ENCODE measurements at places on chromosomes 3 and 15.

- H3K36me3 ChIP-seq, result peaks cover 19% of the 10 kb centered on the region
- DNase-seq, result no peak
- H3K4me1 ChIP-seq, result peaks cover 21% of the 10 kb centered on the region
- H3K27ac ChIP-seq, result peak overlapping the region; percentile 8
These were observed 36.2 kb upstream of the FILIP1L start for GRCh38 chr3:100150473-100150872.

DNA sequence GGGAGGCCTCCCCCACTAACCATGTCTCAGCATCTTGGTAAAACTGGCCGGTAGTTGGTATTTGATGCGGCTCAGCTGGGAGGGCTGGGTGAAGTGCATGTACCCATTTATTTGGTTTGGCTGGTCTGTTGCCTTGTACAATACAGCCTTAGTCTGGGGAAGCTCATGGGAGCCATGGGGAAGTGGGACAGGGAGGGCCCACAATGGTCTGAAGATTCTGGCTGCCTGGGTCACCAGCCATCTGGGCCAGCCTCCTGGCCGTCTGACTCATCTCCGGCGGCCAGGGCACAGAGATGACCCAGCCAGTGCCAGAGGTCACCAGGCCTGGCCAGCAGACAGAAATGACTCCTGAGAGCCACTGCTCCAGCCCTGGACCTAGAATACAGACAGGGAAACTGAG is 51.6 kb upstream of the SMAD6 start:
- no peak for DNase-seq
- peaks cover 16% of the 10 kb centered on the region for H3K4me1 ChIP-seq
- no peak overlapping the region for H3K27ac ChIP-seq
- H3K36me3 ChIP-seq, result no peaks in the 10 kb centered on the region
- no peak overlapping the region for H3K4me3 ChIP-seq

DNA sequence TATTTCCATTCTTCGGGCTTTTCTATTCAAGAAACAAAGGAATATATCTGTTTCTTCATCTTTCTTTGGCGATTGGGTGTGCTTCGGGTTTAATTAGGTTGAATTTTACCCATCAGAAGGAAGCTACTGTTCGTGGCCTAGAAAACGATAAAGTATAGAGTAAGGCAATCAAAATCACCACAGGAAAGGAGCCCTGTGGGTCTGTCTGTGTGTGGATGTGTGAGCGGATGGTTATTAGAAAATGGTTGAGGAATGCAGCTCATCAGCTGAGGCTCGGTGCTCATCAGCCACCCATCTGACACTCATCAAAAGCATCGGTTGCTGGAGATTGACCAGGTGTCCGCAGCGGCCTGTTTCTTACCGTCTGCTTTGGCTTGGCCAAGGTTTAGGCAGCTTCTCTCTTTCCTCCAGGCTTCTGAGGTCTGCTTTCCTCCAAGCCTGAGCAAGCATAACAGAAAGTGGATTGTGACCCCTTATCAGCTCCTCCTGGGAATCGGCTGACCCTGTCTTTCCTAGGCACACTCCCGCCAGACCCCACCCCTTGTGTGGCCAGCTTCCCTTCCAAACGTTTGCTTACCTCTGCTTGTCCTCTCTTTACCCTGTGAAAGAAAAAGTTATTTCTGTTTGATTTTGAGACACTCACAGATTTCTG is 17.6 kb upstream of the ISLR start:
- no peak for DNase-seq
- H3K27me3 ChIP-seq, result no peaks in the 10 kb centered on the region
- no peaks in the 10 kb centered on the region for H3K36me3 ChIP-seq

DNA sequence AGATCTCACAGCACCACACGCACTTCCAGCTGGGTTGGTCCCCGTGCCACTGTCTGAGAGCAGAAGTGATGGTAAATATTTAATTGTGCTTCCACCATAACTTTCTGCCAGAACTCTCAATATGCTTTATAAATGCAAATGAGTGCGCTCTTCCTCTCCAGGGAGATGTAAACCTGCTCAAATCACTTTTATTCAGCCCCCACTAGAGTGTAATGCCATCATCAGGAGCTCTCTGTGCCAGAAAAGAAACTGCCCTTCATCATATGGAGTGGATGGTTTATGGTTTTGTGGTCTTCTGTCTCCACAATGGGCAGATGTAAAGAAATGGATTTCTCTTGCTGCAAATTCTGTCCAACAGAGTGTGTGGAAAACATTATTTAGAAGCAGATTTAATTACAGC is 127.0 kb downstream of the EPHB1 start:
- no peak overlapping the region for H3K27ac ChIP-seq
- H3K4me1 ChIP-seq, result no peaks in the 10 kb centered on the region
- no peaks in the 10 kb centered on the region for H3K36me3 ChIP-seq
- H3K27me3 ChIP-seq, result no peaks in the 10 kb centered on the region
- H3K4me3 ChIP-seq, result no peak overlapping the region

- H3K27me3 ChIP-seq, result no peaks in the 10 kb centered on the region
- peaks cover 27% of the 10 kb centered on the region for H3K4me1 ChIP-seq
- peak overlapping the region; percentile 86 for H3K27ac ChIP-seq
These were observed 289 bp upstream of the TFDP2 start for GRCh38 chr3:142149673-142149992.

GRCh38 chr15:36893276-36893675 is 207.1 kb downstream of the MEIS2 start:
- no peak overlapping the region for H3K4me3 ChIP-seq
- peaks cover 14% of the 10 kb centered on the region for H3K27me3 ChIP-seq
- no peak for DNase-seq
- peaks cover 7% of the 10 kb centered on the region for H3K4me1 ChIP-seq
- H3K36me3 ChIP-seq, result peaks cover 33% of the 10 kb centered on the region
- no peak overlapping the region for H3K27ac ChIP-seq

GRCh38 chr3:83524901-83525300 is 1433.9 kb upstream of the CADM2 start:
- H3K27me3 ChIP-seq, result no peaks in the 10 kb centered on the region
- DNase-seq, result no peak
- peaks cover 4% of the 10 kb centered on the region for H3K4me1 ChIP-seq
- no peaks in the 10 kb centered on the region for H3K36me3 ChIP-seq
- no peak overlapping the region for H3K27ac ChIP-seq
- H3K4me3 ChIP-seq, result no peak overlapping the region

DNA sequence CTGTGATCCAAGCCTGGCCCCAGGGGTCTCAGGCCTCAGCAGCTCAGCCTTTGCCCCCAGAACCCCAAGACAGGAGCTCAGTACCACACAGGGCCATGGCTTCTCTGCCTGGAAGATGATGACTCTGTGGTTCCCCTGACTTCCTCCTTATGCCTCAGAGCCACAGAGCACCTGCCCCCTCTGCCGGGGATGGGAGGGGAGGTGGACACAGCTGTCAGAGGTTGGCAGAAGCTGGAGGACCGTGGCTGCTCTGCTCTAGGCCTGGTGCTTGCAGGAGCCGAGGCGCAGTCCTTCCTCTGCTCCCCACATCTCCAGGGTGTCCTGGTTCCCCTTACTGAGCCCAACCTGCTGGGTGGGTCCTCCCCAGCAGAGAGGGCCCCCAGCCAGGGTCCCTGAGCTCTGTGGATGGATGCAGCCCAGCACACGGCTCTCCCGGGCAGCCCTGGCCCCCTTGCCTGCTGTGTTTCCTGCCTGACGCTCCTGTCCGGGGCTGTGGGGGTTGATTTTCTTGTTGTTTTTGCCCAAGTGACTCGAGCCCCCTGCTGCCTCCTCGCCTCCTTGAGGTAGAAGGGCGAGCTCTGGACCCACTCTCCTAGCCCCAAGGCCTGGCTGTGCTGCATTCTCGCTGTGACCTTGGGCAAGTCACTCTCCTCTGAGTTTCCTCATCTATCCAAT is 36.6 kb downstream of the PSTPIP1 start:
- no peak overlapping the region for H3K4me3 ChIP-seq
- H3K27ac ChIP-seq, result no peak overlapping the region
- DNase-seq, result peak; percentile 78
- H3K27me3 ChIP-seq, result no peaks in the 10 kb centered on the region
- peaks cover 13% of the 10 kb centered on the region for H3K4me1 ChIP-seq
- H3K36me3 ChIP-seq, result peaks cover 6% of the 10 kb centered on the region

DNA sequence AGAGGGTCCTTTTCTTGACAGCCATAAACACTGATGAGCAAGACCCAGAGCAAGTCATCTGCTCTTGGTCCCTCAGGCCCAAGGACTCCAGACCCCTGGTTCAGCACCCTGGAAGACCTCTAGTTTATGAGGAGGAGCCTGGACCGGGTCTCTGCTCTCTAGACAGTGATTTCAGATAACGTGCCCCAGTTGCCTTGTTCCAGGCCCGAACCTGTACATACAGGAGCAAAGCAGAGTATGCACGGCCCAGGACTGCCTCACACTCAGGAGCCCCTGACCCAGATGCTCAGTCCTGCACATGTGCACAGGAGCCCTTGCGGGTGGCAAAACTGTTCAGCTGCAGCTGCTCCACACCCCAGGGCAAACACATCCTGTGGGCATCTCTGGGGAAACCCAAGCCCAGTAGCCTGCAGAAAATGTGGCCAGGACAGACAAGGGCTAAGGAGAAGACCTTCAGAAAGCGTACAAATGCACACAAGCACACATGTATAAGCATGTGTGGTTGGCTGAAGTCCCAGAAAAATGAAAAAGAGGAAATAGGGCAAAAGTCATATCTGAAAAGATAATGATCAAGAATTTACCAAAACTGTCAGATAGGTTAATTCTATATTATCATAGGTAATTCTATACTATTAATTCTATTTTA is 59.9 kb upstream of the CORO2B start:
- H3K27me3 ChIP-seq, result no peaks in the 10 kb centered on the region
- H3K4me1 ChIP-seq, result peaks cover 94% of the 10 kb centered on the region
- DNase-seq, result no peak
- H3K36me3 ChIP-seq, result peaks cover 13% of the 10 kb centered on the region
- H3K27ac ChIP-seq, result peak overlapping the region; percentile 93

DNA sequence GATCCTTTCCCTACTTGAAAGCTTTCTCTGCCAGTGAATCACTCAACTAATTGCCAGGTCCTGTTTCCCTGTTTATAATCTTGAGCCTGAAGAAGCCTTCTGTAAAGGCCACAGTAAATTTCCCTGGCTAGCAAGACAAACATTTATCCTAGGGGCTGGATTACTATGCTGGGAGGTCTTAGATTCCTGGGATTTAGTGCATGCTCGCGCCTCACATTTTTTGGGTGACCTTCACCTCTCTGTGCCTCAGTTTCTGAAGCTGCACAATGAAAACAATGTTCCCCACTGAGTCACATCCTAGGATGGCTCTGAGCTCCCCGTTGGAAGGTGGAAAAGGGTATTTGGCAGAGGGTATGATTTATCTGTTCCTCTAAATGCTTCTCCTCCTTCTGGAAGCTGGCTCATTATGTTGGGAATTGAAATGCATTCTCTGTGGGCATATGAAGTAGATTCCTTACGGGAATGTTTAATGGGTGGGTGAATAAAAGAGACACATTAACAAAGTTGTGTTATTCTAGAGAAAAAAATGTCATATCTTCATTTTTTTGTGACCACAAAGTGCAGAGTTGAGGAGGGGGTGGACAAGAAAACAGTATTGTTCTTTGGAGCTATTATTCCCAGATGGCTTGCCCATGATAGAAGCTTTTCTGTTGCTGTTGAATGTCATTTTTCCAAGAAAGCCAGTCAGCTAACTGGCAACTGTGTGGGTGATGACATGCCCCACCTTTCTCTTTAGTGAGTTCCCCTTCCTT is 32.4 kb downstream of the LSM3 start:
- no peaks in the 10 kb centered on the region for H3K27me3 ChIP-seq
- H3K4me1 ChIP-seq, result peaks cover 36% of the 10 kb centered on the region
- H3K4me3 ChIP-seq, result peak overlapping the region; percentile 1
- DNase-seq, result no peak

GRCh38 chr3:36813305-36813704 is 49.0 kb upstream of the DCLK3 start:
- peaks cover 1% of the 10 kb centered on the region for H3K36me3 ChIP-seq
- no peak for DNase-seq
- H3K27me3 ChIP-seq, result peaks cover 5% of the 10 kb centered on the region
- H3K4me3 ChIP-seq, result no peak overlapping the region
- no peak overlapping the region for H3K27ac ChIP-seq

DNA sequence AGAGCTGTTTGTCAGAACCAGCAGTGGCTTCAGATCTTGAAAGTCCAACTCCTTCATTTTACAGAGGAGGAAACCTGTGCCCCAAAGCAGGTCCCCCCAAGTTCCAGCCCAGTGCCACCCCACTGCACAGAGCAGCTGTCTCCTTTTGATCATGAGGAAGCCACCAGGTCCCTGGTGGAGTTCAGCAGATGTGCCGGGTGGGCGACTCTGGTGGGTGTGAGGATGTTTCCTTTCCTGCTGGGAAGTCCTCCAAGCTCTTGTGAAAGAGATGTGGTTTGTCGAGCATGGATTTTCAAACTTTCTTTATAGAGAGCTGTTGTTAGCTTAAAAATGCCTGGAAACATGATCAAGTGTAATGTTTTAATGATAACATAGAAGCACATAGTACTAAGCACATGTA is 52.0 kb downstream of the SMAD3 start:
- H3K4me3 ChIP-seq, result no peak overlapping the region
- H3K27ac ChIP-seq, result no peak overlapping the region
- H3K36me3 ChIP-seq, result peaks cover 1% of the 10 kb centered on the region
- peaks cover 55% of the 10 kb centered on the region for H3K4me1 ChIP-seq

DNA sequence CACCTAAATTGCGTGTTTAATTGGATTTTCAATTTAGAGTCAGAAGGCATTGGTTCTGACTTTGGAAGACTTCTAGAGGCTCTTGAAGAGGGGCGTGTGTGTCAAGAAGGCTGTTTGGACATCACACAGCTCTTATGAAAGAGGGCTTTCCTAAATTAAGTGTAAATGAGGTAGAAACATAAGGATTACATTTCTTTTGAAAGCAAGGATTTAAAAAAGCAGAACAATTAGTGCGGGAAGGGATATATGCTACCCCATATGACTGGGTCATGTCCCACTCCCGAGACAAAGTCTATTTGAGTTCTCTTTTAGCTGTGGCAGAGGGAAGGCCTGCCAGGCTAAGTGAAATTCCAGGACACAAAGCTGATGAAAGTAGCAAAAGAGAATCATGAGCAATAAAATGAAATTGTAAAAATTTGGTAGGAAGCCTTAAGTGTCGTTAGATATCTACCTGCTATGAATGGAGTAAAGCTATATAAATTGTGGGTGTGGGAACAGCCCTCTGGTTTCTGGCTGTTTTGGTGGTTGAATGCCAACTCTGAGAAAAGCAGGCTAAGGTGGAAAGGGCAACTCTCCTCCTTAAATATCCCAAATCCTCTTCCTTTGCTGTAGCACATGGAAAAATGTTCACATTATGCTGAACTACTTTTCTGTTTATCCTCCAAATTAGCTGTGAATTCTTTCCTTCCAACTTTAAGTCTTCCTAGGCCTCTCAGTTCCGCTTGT is 100.6 kb upstream of the TSC22D2 start:
- no peak overlapping the region for H3K4me3 ChIP-seq
- DNase-seq, result no peak
- H3K36me3 ChIP-seq, result no peaks in the 10 kb centered on the region
- peak overlapping the region; percentile 8 for H3K27ac ChIP-seq

GRCh38 chr3:102158080-102158740 is 276.6 kb upstream of the ZPLD1 start:
- H3K27ac ChIP-seq, result no peak overlapping the region
- no peak overlapping the region for H3K4me3 ChIP-seq
- no peaks in the 10 kb centered on the region for H3K27me3 ChIP-seq
- H3K4me1 ChIP-seq, result peaks cover 25% of the 10 kb centered on the region
